ENCODE measurements at places on chromosomes 7 and 10. TPM values are rescaled to one million over a fixed set of nuclear protein-coding genes. Genes with fewer than 3 reads are reported as not detected.

- no peak for DNase-seq
Measured at GRCh38 chr10:60781661-60782060, 3.4 kb downstream of the CDK1 start.

DNA sequence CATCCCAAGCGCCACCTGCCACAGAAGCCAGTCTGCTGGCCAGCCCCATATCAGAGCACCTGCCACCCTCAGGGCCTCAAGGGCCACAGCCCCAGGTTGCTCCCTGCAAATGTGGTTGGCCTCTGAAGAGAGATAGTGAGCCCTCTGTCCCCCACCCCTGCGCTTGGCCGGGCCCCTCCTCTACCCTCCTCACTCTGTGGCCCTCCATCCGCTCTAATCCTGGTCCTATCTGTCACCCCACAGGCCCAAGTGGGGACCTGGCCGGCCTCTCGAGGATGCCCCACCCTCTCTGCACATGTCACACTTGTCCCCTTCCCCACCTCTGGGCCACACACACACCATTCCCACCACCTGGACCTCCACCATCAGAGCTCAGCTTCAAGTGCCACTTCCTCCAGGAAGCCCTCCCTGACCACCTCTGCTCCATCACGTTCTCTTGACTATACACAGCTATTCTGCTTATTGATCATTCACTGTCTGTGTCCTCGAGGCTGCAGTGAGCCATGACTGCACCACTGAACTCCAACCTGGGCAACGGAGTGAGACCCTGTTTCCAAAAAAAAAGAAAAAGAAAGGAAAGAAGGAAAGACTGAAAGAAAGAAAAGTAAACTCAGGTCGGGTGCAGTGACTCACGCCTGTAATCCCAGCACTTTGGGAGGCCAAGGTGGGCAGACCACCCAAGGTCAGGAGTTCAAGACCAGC, 42.4 kb downstream of the TNRC18 start:
- DNase-seq, result no peak

DNA sequence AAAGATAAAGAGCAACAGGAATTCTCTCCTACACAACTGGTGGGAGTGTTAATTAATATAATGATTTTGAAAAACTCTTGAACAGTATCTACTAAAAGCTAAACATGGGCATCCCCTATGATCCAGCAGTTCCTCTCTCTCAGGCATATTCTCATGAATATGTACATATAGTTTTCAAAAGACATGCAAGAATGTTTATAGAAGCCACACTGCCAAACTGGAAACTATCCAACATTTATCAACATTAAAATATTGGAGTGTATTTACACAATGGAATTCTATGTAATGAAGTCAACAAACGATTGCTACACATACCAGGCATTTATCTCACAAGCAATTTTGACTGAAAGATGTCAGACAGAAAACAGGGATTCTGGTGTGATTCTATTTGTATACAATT, 404.5 kb upstream of the ANKRD30A start:
- DNase-seq, result no peak

GRCh38 chr10:31838709-31839108, 89.9 kb downstream of the ARHGAP12 start:
- DNase-seq, result no peak

- DNase-seq, result no peak
Measured at GRCh38 chr10:119865699-119866240, 6.9 kb downstream of the MCMBP start.

GRCh38 chr10:98339799-98340198, 71.8 kb upstream of the LOXL4 start:
- DNase-seq, result no peak

GRCh38 chr10:124727361-124727960, 16.7 kb downstream of the FAM53B start:
- no peak for DNase-seq

GRCh38 chr10:125368146-125368545, 207.8 kb upstream of the CTBP2 start:
- no peak for DNase-seq

GRCh38 chr10:110730345-110731050, 86.4 kb downstream of the RBM20 start:
- DNase-seq, result no peak

DNA sequence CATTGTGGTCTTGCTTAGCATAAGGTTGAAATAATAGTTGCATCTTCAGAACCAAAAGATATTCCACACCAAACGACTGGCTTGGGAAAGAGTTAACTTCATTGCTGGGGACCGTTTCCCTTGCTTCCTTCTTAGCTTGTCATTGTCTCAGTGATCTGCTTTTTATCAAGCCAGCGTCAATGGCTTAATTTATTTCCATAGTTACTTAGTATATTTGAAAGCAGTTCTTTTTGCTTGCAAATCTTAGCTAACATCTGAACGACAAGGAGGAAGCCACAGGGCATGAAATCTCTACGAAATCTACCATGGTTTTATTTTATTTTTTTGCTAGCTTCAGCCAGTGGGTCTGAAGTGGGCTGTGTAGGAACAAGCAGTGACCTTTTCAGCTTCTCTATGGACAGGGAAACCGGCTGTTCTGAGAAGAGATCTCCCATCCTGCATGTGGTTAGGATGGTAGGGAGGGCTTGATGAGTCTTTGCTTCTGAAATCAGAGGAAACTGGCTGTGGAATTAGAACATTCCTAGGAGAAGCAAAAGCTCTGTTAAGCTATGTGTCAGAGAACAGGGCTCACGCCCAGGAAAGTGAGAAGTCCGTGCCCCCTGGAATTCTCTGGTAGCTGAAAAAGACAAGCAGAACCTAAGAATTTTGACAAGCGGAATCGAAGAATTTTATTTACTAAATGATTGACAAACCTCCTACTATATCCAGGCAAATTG, 8.0 kb downstream of the SLC18A2 start:
- no peak for DNase-seq

- no peak for DNase-seq
Measured at GRCh38 chr10:62710182-62710581, 94.3 kb upstream of the ADO start.

DNA sequence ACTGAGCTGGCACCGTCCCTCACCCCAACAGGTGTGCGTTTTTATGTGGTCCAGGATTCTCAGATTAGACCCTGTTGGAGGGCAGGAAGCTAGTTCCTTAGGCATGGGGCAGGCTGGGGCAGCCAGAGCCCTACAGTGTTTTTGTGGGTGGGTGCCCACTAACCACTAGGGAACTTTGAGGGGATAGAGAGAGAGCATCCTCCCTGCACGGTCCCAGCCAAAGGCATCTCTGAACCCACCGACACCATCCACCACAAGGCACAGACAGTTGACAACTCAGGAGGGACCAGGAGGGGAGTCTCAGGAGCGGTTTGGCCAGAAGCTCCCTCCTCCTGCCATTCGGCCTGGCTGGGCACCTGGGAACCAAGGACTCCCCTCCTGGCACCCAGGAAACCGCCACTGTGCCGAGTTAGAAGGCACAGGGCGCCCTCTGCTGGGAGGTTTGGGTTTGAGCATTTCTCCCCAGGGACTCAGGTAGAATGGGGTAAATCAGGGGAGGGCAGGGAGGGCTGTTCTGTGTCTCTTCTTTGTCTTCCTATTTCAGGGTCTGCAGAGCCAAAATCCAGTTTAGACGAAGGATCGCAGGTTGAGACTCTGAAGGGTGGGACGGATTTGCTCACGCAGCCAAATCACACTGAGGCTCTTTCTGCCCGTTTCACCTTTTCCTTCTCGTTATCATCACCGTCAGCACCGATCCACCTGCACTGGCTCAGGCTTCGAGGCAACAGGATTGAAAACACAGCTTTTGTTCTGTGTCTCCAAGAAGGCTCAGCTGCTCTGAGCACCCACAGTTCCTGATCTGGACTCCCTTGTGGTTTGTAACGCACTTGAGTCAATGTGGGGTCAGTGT, 84.8 kb upstream of the COL13A1 start:
- DNase-seq, result peak; percentile 78

DNA sequence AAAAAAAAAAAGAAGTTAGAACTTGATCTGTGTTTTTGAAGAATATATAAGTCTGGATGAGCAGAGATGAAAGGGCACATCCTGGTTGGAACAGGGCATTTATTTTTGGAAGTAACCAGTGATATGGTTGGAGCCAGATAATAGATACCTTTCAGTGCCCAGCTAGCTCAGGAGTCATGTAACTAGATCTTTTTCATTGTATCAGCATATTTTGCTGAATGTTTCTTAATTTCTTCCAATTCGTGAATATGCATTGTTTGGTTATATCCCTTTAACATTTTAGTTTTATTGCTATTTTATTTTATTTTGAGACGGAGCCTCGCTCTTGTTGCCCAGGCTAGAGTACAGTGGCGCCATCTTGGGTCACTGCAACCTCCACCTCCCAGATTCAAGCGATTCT, 81.8 kb downstream of the LCOR start:
- DNase-seq, result no peak

DNA sequence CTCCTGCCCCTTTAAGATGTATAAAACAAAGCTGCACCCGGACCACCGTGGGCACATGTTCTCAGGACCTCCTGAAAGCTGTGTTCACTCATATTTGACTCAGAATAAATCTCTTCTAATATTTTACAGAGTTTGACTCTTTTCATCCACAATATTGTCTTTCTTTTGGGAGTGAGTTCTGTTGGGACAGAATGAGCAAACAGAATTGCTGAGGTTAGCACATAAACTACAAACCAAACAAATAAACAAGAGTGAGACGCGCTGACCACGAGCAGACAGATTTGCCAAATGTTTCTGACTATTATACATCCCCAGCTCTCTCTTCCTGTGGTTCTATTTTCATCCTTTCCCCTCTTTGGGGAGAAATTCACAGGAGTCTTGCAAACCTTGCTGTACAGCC, 526.7 kb downstream of the CALN1 start:
- DNase-seq, result no peak

- DNase-seq, result no peak
Measured at GRCh38 chr10:33712825-33713224, 378.4 kb upstream of the NRP1 start.

The LLCFC1 gene
- not detected for total RNA-seq

The LRRD1 gene
- not detected for total RNA-seq

The EXOC6 gene
- 9.3 TPM for total RNA-seq

The ACTL6B gene
- not detected for total RNA-seq

The GTF2IRD1 gene
- total RNA-seq, result 2.9 TPM

The CPXM2 gene
- not detected for total RNA-seq

All from activated naive CD4-positive, alpha-beta T cell treated with anti-CD3 and anti-CD28 coated beads for 36 hours (primary cell).